COR-L47 (cell line): ENCODE measurements at places on chromosomes 12 and 14.

DNA sequence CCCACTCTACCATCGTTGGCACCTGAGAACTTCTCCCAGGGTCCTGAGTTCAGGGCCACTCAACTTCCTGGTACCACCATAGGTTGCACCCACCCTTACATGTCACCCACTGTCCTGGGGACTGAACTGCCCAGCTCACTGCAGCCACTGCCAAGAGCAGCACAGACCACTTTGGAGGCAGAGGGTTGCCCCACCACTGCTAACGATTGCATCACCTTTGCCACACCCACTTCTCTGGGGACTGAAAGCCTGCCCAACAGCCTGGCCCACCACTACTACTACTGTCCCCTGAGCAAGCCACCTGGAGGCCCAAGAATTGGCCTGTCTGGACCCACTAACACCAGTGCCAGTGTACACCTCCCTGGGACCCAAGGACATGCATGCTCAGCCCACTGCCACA lies 27.6 kb downstream of the CACNA2D4 start:
- no peak for DNase-seq

GRCh38 chr12:120065472-120065871 lies 51.1 kb downstream of the RAB35 start:
- no peak for DNase-seq

DNA sequence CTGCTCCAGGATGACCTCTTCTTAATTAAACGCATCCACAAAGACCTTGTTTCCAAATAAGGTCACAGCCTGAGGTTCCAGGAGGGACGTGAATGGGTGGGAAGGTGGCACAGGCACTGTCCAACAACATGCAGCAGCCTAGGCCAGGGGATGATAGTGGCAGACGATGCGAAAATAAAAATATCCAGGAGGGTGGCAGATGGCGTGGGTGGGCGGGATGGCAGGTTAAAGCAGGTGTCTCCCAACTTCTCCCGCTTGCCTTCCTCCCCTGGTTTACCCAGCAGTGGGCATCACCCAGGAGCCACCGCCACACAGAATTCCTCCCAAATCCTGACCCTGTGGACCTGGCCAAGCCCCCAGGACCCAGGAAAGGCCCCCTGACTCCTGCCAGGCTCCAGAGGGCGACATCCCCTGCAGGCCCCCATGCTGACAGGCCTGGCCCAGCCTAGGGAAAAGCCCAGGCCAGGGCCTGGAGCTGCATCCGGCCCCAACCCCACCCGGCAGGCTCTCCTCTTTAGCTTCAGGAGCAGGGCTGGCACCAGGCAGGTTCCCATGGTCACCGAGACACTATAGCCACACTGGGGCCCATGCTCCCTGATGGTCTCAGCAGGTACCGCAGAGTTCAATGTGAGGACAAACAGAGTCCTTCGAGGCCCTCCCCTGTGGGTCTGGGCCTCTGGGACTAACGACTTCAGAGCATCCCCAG lies 9.7 kb downstream of the NCOR2 start:
- DNase-seq, result peak; percentile 81

GRCh38 chr12:64407342-64408223 lies 3.4 kb downstream of the XPOT start:
- no peak for DNase-seq

- no peak for DNase-seq
Observed at GRCh38 chr14:58918066-58918738, 270.3 kb upstream of the DAAM1 start.
